ENCODE measurements at places on chromosomes 7 and 10. TPM values are rescaled to one million over a fixed set of nuclear protein-coding genes. Genes with fewer than 3 reads are reported as not detected.

The CALCR gene
- 0.02 TPM for polyA plus RNA-seq

The NEBL gene
- polyA plus RNA-seq, result 257 TPM

The BMPER gene
- polyA plus RNA-seq, result 1.3 TPM

The COL28A1 gene
- 4.3 TPM for polyA plus RNA-seq

The KEL gene
- polyA plus RNA-seq, result 0.29 TPM

The APBB1IP gene
- polyA plus RNA-seq, result 2.8 TPM

The PAPOLB gene
- polyA plus RNA-seq, result 0.16 TPM

The SLC39A12 gene
- 0.05 TPM for polyA plus RNA-seq

The GBX1 gene
- polyA plus RNA-seq, result 0.14 TPM

The MINDY4 gene
- 2.3 TPM for polyA plus RNA-seq

The SGCE gene
- 41.1 TPM for polyA plus RNA-seq

The SUN3 gene
- polyA plus RNA-seq, result not detected

The HSPA12A gene
- polyA plus RNA-seq, result 8.4 TPM

The LEP gene
- polyA plus RNA-seq, result 1.4 TPM
